Cerebellar nuclear complex (tissue), 1 donor: ENCODE measurements at places on chromosomes 11 and 22.

- DNase-seq = no peak
Measured at GRCh38 chr11:2995031-2995561, 3.0 kb upstream of the NAP1L4 start.

DNA sequence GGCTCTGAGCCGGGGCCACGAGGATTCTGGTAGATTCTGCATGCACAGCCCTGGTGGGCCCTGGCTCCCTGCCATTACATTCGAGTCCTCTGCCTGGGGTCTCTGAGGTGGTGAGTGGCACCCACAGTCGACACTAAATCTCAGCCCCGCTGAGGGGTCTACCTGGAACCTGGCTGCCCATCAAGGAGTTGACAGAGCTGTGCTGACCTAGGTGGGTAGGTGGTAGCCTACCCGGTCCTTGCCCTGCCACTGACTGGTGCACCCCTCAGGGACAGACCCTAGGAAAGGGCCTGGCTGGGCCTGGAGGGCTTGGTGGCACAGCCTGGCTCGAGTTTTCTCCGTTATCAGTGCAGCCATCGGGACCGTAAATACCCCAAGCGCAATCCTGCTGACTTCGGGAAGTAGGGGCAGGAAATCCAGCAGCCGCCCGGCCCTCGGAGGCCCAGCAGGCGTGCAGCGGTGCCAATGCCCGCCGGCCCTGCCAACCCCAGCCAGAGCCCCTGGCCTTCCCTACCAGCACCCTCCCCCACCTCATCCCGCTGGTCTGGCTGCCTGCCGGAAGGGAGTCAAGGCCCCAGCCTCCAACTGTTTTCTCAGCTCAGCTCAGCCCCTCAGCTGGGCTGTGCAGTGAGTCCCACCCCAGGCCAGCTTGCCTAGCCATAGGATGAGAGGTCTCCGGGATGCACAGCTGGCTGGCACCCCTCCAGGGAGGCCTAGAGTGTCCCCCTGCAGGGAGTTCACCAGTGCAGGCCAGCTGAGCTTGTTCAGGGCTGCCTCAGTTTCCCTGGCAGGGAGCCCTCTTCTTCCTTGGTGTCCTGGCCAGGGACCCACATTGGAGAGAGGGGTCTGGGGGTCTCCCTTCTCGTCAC is 80.4 kb upstream of the KCNQ1OT1 start:
- DNase-seq = no peak

- DNase-seq = no peak
Measured at GRCh38 chr11:18248561-18248960, at the start of gene SAA2. TSS of gene SAA2 (minus strand) at chr11:18248668. CDS start at chr11:18248011, 657 bp downstream.

GRCh38 chr11:58880166-58880565 is 35.7 kb upstream of the GLYATL2 start:
- no peak for DNase-seq

- no peak for DNase-seq
Measured at GRCh38 chr11:68855205-68855981, 13.7 kb upstream of the CPT1A start.

- no peak for DNase-seq
Measured at GRCh38 chr22:27705408-27706080, 96.0 kb downstream of the MN1 start.

DNA sequence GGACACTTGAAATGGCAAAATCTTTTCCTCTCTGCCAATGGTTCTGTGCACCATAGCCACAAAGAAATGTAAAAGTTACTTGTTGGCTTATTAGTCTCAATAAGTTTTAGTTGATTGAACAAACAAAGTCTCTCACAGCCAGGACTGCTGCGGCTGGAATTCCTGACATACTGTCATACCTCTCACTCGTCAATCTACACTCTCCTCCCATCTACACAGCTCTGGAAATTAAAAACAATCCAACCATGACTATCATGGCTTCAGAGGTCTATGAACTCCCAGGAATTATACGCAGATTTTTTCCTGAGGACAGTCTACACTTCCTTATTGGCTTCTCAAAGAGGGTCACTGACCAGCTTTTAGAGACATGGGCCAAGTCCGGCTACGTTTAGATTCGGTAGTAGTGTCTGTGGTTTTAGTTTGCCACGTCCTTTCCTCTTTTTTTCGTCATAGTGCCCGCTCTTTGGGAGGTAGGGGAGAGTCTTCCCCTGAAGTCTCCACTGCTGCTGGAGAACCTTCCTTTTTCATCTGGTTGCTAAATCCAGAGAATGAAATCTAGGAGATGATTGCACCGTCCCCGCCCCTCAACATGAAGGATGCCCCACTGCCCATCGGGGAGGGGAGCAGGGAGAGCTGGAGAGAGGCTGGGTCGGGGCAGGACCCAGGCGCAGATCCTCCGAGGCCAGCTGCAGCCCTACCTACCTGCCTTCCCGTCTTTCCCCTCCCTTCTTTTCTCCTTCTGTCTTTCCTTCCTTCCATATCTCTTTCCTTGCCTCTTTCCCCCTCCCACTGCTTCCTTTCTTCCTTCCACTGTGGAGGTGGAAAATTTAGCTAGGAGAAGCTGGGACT is 1.0 kb upstream of the PLEKHB1 start:
- DNase-seq = no peak

DNA sequence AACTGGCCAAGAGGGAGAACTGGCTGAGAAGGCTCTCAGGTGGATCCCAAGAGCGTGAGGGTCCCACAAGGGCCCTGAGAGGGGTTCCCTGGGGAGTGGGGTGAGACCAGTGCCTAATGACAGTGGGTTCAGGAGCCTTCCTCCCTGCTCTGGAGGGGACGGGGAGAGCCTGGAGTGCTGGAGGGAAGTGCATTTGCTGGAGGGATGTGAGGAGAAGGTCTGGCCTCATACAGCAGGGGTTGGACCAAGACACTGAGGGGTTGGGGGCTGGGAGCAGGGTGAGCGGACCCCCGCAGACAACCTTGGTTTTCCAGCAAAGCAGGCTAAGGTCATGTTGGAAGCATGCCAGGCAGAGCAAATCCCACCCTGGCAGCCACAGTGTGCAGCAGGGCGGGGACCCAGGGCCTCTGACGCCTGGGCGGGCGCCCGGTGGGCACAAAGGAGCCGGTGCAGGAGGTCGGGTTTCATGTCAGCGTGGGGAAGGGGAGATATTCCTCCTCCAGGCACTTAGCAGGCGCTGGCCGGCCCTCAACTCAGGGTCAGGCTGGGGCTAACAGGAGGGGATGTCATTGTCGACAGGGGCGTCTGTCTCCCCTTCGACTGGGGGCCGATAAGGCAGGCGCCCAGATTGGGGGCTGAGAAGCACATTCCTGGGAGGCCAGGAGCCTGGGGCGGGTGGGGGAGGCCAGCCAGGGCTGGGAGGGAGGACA is 3.1 kb upstream of the DERL3 start:
- DNase-seq = no peak

DNA sequence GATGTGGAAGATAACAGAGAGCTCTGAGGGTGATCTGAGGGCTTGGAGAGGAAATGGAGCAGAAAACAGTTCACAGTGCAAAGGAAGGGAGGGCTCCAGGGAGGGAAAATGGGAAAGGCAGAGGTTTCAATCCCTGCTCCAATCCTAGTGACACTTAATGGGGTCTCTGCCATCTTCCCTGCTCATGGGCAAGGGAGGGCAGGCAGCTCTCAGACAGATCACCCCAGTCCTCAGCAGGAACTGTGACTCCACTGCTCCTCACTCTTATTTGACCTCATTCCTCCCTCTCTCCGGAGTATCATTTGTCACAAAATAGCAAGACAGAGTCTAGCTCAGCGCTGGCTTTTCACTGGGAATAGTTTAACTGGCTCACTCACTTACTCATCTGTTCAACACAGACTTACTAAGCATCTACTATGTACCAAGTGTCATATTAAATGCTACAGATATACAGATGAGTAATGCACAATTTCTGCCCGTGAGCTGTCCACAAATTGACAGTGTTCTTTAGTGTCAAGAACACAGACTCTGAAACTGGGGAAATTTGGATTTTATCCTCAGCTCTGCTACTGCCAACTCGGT is 817.4 kb downstream of the OPCML start:
- DNase-seq = no peak

- DNase-seq = no peak
Measured at GRCh38 chr11:122441666-122442035, 213.9 kb upstream of the UBASH3B start.

DNA sequence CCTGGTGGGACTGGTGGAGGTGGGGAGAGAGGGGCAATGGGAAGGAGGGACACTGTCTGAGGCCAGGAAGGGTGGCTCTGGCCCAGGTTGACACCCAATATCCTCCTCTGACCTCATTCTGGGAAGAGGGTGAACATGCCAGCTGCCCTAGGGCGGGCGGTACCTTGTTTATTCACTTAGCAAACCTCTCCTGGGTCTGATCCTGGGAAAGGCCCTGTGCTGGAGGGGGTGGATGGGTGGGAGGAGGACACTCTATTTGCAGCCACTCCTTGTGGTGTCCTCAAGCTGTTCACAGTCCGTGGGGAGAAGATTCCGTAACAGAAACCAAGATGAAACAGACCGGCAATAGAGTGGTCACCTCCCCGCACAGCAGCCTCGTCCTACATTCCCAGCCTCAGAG is 49.7 kb upstream of the EIF3D start:
- no peak for DNase-seq

- no peak for DNase-seq
Measured at GRCh38 chr22:41516462-41516861, 27.8 kb downstream of the POLR3H start.

GRCh38 chr22:27223317-27224177 is 566.2 kb downstream of the MIAT start:
- no peak for DNase-seq

DNA sequence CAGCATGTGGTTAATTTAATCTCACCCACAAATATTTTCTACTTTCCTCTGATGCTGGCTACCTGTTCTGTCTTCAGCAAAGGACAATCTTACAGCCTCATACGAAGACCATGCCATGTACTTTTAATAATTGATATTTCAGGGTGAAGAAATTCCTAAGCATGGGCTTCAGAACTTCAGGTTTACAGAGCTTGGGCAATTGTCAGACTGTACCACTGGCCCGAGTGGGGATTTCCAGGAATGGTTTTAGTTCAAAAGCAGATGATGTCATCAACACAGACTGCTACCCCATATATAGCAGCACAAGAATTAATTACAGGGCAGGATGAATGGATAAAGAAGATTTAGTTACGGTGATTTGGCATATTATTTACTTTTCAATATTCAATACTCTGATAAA is 171.8 kb downstream of the ETS1 start:
- no peak for DNase-seq

- no peak for DNase-seq
Measured at GRCh38 chr11:106614262-106614661, 404.0 kb downstream of the GUCY1A2 start.

DNA sequence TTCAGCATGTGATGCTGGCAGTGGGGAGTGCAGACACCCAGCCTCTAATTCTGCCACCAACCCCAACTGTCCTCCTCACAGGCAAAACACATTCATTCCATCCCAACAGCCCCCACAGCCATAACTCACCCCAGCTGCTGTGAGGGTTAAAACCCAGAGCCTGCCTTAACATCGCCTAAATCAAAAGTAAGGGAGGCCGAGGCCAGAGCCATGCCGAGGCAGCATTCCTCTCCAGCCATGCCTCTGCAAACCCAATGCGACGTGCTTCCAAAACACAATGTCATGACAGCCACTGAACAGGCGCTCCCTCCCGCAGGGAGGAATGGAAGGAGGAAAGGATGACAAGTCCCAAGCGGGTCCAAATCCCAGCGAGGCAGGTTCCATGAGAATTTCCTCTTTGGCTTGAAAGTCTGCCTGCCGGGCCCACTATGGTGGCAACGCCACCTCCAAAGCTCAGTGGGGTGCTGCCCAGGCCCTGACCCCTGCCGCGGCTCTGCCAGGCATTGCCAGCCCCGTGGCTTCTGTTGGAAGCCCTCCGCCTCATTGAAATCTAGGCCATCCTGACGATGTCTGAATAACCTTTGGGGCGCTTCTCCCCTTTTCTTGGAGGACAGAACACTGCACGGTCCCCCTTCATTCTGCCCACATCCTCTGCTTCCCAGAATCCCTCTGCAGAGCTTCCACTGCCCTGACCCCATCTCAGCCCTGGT is 472.3 kb downstream of the BRD1 start:
- no peak for DNase-seq

GRCh38 chr11:8097468-8097867 is 16.5 kb downstream of the TUB start:
- no peak for DNase-seq

GRCh38 chr11:62682518-62682917 is 3.6 kb upstream of the UBXN1 start:
- DNase-seq = no peak

- no peak for DNase-seq
Measured at GRCh38 chr11:13288375-13289029, 10.9 kb downstream of the BMAL1 start.

DNA sequence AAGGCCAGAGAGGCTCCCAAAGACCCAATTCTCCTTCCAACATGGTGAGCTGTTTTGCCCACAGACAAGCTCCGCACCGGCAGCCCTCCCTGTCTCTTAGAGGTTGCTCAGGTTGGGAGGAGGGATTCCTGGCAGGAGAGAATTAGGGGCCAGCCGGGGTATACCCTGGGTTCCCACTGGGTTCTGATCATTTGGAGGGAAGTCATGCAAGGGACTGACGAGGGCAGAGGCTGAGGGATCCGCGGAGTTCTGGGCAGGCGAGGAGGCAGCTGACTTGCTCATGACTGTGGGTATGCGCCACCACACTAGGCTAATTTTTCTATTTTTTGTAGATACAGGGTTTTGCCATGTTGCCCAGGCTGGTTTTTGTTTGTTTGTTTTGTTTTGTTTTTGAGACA is 4.6 kb downstream of the ST3GAL4 start:
- no peak for DNase-seq

DNA sequence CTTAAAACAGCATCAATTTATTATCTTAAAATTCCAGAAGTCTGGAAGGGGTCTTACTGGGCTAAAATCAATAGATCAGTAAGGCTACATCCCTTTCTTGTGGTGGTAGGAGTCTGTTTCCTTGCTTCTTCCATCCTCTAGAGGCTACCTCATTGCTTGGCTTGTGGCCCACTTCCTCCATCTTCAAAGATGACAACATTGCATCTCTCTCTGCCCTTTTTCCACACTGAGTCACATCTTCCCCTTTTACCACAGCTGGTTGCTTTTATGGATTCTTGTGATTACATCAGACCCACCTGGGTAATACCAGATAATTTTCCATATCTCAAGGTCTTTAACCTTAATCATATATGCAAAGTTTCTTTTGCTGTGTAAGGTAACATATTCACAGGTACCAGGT is 60.9 kb downstream of the GRIA4 start:
- DNase-seq = no peak

DNA sequence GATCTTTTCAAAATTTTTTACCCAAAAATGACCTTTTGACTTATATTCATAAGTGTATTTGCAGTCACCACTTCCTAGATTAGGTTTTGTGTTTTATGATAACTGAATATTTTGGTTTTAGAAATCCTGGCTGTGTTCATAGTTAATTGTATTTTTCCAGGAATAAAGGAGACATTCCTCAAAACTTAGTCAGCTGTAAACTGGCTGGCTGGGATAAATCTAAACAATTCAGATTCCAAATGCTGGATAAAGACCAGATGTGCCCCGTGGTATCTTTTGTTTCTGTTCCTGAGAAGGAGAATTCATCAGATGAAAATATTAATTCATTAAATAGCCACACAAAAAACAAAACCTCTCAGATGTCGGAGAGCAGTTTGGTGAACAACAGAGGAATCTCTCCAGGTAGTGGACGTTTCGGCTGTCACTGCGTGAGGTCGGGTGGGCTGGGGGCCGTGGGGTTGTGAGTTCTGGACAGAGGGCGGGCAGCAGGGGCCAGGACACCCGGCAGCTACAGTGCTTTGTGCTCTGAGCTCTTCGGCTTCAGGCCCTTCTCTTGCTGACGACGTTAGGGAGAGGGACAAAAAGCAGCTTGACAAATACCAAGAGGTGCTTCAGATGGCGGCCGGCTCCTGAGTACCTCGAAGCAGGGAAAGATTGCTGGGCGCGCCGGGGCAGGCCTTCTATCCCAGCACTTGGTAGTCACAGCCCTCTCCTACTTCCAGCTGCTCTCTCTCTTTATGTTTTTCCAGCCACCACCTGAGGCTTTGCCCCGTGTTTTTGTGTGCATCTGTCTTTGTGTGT is 24.6 kb downstream of the MOV10L1 start:
- no peak for DNase-seq
